ENCODE measurements at places on chromosomes 13 and 19. TPM values are rescaled to one million over a fixed set of nuclear protein-coding genes. Genes with fewer than 3 reads are reported as not detected.

- DNase-seq, result no peak
These were observed 1034.8 kb downstream of the PCDH17 start for GRCh38 chr13:58666331-58666730.

DNA sequence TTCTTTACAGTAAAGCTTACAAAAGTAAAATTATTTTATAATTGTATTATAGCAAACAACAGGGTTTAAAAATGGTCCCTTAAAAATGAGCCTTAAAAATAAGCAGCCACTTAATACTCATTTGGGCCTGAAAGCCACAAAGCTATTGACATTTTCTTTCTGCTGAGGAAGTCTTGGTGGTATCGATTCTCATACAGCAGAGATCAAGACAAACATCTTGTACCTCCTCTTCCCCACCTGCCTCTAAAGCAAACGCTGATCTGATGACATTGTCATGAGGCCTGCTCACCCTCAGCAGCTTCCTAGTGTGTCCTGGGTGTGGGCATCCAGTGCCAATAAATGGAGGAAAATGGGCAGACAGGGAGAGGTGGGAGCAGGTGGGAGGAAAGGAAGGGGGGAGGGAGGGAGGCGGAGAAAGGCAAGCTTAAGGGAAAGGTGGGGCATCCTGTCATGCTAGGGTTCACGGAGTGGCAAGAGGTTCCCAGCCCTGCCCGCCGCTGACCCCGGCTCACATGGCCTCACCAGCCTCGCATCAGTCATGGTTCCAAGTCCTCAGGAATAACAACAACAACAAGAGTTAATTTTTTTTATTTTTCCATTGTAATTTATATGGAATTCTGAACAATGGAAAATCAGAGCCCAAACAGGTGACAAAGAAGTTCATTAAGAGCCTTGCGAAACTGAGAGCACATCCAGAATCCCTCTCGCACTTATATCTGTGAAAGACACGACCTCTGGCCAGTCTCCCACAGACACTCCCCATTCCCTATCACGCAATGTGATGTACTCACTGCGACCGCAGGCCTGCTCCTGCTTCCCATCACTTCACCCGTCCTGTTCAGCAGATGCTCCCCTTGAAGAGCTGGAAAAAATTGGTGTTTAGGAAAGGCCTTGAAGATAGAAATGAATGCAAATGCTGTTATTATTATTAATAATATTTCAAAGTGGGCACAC is 15.1 kb upstream of the ATP11A start:
- DNase-seq, result no peak

DNA sequence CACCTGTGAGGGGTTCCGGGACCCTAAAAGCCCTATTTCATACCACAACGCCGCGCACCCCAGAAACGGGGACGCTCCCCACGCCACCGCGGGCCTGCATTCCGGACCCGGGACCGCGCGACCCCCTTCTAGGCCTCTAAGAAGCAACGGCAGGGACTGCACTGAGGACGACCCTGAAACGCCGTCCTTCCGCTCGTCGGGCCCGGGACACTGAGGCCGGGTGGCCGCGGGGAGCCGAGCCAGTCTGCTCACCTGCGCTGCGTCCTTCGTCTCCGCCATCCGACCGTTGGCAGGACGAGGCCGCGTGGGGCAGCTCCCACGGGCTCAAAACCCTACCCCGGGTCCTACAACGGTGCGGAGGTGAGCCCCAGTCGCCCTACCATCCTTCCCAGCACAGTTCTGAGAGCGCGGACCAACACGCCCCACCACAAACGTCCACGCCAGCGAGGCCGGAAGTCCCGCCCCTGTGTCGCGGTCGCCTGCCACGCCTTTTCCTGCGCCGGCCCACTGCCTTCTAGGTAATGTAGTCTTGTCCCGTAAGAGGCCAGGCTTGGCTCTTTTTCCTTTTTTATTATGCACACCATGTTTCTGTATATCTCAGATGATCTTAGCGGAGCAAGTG is at the start of gene ZNF550:
Gene ZNF550 (minus strand): TSS at position 460 of the 622 bp plus-strand sequence. CDS start 181 bp downstream, at position 279.
- DNase-seq, result peak; percentile 93

- no peak for DNase-seq
These were observed 60.9 kb downstream of the PEX11G start for GRCh38 chr19:7427944-7428343.

GRCh38 chr19:39406656-39407409 is at the start of gene ZFP36:
ZFP36 (plus strand) TSS chr19:39406847; CDS start chr19:39406905, 58 bp downstream.
- DNase-seq, result peak; percentile 82

- DNase-seq, result no peak
These were observed 882.6 kb upstream of the SLITRK5 start for GRCh38 chr13:86788616-86789015.

GRCh38 chr19:40578442-40578908 is 1.8 kb downstream of the SHKBP1 start:
- DNase-seq, result no peak

DNA sequence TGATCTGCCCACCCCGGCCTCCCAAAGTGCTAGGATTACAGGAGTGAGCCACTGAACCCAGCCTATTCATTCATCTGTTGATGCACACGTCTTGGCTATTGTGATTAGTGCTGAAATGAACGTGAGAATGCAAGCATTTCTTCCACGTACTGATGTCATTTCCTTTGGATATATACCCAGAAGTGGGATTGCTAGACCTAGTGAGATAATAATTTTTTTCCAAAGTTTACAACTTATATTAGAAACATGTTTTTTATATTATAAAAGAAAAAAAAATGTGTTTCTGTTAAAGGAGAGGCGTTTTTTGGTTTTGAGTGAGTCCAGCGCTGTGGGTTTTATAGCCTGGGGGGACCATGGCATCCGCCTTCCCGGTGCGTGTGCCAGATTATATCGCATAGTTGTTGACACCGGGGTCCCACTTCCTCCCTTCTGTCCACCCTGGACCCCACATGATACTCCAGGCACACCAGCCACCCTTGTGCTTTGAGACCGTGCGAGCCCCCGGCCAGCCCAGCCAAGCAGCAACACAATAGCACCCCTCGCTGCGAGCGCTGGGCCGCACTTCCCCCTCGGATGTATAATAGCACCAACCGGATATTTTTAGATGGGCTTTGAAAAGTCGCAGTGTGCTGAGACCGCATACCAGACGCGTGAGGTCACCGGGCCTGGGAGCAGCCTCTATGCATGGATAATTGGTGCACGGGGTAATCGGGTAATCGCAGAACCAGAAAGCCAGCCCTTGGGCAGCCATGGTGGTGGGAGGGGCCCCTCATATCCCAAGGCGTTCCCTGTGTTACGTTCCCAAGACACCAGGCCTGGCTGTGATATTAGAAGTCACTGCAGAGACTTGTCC is 59.6 kb downstream of the MYO9B start:
- DNase-seq, result peak; percentile 98

DNA sequence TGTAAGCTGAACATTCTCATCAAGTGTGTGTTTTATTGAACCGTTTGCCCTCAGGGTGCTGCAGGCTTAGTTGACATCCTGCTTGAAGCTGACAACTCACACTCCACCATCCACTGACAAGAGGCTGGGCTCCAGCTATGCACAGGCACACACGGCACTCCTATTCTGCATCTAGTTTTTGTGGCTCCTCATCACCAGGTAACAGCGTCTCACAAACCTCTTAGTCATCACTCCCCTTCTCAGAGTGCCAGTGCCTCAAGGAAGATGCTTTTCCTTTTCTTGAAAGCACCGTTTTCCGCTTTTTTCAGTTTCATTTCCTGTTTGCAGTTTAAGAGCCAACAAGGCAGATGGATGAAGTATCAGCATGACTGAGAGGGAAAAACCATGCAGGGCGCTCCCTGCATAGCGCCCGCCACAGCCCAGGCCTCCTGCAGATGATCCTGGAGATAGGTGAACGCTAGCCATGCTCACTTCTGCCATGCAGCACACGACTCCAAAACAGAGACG is 491.2 kb downstream of the COG6 start:
- no peak for DNase-seq

TSHZ3 gene
- not detected for total RNA-seq
